SK-N-SH treated with all-trans-retinoic acid at 6 μM for 48 hours (cell line): ENCODE measurements at places on chromosomes 3 and 15.
A peak's percentile ranks its signal among the peaks of the same experiment; 100 is the strongest.

DNA sequence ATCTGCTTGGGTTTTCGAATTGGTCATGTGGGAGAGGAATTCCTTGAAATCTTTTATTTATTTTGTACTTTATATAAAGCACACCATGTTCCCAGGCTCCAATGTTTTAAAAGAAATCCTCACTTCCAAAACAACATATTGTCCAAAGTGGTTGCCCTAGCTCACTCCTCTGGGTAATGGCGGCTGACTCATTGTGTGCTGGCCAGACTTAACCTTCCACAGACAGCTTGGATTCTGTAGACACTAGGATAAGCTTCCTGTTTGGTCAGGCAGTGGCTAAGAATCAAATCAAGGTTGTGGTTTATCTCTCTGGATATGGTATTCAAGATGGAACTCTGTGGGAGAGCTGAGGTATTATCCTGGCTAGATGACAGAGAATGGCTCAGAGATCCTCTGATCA lies 55.8 kb upstream of the FAM98B start:
- ATAC-seq = peak; percentile 95

DNA sequence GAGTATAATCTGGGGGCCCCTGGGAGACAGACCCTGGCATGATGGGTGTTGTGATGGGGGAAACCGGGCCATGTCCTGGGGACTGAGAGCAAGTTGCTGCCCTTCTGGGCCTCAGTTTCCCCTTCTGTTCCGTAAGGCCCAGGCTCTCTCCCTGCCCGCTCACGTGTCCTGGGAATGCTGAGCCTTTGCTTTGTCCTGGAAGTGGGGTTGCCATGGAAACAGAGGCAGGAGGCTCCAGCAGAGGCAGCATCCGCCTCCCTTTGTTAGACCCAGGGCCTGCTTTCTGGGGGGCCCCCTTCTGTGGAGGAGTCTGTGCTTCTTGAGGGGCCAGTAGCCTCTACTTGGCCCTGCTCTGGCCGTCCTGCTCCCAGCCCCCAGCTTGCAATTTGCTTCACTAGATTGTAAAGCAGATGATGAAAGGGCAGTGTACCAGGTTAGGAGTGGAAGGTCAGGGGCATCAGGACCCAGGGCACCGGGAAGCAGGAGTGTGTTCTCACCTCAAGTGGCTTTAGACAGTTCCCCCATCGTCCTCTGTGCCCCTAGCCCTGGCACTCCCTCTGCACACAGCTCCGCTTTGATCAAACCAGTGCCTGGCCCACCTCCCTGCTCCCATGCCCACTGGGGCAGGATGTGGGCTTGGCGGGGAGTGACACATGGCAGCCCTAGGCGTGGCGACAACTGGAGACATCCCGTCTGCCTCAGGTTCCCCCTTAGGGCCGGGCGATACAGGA lies 105.6 kb downstream of the FBLN2 start:
- ATAC-seq = no peak

GRCh38 chr15:78072080-78072892 lies 5.2 kb downstream of the TBC1D2B start:
- no peak for ATAC-seq

DNA sequence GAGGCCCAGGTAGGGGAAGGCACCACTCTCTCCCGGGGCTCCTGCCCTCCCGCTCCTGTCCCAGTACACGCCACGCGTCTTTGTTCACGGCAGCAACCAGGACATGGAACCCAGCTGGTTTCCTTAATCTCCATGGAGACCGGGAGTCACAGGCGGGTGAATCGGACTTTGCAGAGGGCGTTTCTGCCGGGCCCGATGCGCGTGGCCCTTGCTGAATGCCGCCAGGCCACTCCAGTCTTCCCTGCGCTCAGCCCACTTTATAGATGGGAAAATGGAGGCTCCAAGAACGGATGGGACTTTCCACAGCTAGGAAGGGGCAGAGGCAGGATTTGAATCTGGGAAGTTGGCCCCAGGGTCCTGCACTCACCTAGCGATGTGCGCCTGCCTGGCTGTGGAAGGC lies 7.4 kb downstream of the PLXND1 start:
- ATAC-seq = no peak

DNA sequence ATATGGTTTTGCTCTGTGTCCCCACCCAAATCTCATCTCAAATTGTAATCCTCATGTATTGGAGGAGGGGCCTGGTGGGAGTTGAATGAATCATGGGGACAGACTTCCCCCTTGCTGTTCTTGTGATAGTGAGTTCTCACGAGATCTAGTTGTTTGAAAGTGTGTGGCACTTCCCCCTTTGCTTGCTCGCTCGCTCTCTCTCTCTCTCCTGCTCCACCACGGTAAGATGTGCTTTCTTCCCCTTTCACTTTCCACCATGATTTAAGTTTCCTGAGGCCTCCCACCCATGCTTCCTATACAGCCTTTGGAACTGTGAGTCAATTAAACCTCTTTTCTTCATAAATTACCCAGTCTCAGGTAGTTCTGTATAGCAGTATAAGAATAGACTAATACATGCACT lies 60.7 kb downstream of the GSK3B start:
- no peak for ATAC-seq

- no peak for ATAC-seq
Measured at GRCh38 chr15:60618206-60618605, 139.3 kb upstream of the ICE2 start.

- peak; percentile 77 for ATAC-seq
Measured at GRCh38 chr3:61832375-61833229, 271.2 kb downstream of the PTPRG start.

- ATAC-seq = no peak
Measured at GRCh38 chr15:48052946-48053345, 67.8 kb upstream of the SLC24A5 start.

DNA sequence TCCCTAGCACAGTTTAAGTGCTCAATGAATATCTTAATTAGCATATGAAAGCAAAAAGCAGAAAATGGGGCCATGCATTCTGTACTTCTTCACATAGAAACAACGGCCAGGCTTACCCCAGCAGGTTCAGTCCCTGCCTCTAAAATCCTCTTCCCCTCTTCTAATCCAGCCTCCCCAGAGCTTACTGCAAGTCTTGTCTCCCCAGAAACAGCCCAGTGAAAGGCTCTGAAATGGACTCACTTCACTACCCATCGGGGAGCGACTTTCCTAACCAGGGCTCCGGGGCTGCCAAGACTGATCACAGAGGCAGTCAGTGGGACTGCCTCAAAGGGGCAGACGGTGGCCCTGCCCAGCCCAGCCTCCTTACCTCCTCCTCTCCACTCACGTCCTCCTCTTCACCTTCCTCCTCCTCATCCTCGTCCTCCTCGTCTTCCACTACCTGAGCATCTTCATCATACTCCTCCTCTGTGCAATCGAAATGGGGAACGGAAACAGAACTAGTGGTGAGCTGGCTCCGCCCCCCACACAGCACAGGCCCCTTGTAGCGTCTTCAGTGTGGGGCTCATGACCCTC lies 38.0 kb downstream of the ANP32A start:
- ATAC-seq = no peak

DNA sequence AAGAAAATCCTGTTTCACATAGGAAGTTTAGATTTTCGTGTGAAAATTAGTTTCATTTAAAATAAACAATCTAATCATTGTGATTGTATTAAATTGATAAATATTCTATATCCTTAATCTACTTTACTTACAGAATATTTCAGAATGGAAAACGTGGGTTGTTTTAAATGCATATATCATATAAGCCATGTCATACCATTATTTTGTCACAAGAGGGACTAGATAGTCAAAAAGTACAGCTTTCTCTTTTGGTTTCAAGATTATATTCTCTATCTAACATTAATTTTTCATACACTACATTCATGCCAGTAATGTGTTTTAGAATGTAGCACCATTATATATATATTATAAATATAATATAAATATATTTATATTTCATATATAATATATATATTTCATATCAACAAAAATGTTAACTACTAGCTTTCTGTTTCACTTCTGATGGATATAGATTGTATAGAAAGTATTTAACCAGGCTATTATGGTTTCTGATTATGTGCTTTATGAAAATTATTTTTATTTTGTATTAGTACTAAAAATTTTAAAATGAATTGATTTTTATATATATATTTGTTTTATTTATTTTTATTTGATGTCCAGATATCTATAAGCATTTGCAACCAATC lies 45.3 kb downstream of the OSTN start:
- ATAC-seq = 0 out of 3 replicates have a peak, but pooled peaks have one; percentile 44

- no peak for ATAC-seq
Measured at GRCh38 chr15:80110920-80111319, 41.9 kb upstream of the FAH start.

DNA sequence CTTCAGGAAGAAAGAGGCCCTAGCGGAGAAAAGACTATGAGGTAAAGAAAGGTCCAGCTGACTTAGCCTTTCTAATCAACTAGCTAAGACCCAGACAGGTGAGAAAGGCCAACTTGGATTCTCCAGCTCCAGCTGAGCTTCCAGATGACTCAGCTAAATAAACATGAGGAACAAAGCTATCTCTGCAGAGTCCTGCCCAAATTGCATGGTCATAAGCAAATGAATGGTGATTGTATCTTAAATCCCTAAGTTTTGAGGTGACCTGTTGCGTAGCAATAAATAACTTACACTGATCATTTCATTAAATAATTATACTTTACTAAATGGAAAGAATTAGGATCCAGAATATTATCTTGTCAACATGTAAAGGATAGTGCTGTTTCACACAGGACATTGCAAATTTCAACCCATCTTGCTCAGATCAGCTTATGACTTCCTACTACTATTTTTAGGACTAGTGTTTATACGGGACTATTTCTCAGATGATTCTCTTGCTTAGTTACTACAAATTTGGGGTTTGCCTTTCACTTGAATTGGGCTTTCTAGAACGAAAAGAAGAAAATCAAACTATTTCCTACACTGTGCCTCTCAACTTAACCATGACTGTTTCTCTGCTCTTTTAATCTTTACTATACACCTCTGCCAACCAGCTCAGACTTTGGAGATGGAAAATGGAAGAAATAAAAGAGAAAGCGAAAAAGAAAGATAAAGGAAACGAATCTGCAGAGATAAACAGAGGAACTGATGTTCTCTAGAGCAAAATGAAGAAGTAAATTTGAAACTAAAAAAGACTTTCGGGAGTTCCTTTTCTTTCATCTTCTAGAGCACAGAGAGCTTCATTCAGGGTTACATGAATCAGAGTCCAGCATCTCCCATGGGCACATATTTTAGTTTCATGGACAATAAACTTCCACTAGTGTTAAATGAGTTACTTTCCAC lies 6.6 kb upstream of the ADGRG7 start:
- peak; percentile 47 for ATAC-seq

- ATAC-seq = no peak
Measured at GRCh38 chr3:132254076-132254755, 63.0 kb upstream of the ACP3 start.

- no peak for ATAC-seq
Measured at GRCh38 chr15:91625506-91625905, 228.0 kb upstream of the SLCO3A1 start.

DNA sequence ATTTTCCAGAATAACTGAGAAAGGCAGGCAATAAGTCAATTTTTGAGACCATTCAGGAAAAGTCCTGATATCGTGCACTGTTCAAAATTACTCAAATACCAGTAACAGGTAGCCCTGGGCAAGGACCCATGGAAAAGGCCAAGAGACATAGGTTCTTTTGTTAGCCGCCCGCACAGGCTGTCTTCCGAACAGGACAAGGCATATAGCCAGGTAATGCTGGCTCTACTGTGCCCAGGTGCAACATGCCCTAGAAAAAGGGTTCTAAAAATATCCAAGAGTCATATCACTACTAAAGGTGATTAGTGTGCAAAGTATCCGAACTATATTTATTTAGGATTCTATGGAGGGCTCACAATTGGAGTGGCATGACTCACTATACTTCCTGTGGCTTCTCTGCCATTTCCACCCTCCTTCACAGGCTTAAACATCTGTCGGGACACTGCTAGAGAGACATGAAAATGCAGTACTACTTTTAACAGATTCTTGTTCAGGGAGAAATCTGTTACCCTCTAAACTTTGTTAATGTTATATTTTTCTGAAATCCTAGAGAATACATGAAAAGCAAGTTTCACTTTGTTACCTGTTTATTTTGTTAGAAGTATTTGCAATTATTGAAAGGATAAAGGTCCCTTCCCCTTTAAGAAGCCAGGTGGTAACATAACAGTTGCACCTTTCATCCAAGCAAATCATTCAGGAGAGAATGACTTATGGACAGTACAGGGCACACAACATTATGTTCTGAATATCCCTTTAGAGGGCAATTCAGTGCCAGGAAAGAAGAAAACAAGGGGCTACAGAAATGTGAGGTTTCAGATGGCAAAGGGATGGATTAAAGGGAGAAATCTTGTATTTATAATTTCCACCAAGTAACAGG lies 293.3 kb upstream of the THBS1 start:
- peak; percentile 57 for ATAC-seq

- ATAC-seq = no peak
Measured at GRCh38 chr15:98216166-98216565, 255.7 kb downstream of the ARRDC4 start.

GRCh38 chr15:101565377-101565776 lies 75.9 kb upstream of the PCSK6 start:
- ATAC-seq = no peak

DNA sequence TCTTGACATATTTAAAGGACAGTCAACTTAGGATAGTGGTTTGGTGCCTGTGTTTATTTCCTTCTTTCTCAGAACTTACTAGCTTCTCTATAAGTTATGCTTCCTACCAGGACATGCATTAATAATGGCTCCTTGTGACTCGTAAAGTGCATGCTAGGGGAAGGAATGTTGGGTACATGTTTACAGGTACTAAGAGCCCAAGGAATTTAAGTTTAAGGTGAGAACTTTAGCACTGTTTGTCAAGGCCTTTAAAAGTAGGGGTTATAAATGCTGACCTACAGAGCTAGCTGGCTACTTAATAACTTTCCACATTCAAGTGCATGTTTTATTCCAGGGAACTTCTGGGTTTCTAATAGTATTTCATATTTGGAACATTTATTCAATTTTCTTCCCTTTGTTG lies at the start of gene TMEM207:
TMEM207 (minus strand) TSS at position 101 of the 400 bp plus-strand sequence; CDS start at position 9, 92 bp downstream.
- ATAC-seq = no peak

GRCh38 chr3:16916840-16917239 lies 32.1 kb downstream of the PLCL2 start:
- no peak for ATAC-seq

- ATAC-seq = no peak
Measured at GRCh38 chr3:29033511-29033910, 247.4 kb upstream of the RBMS3 start.

GRCh38 chr3:46681856-46682540 lies 11.5 kb downstream of the ALS2CL start:
- ATAC-seq = no peak

DNA sequence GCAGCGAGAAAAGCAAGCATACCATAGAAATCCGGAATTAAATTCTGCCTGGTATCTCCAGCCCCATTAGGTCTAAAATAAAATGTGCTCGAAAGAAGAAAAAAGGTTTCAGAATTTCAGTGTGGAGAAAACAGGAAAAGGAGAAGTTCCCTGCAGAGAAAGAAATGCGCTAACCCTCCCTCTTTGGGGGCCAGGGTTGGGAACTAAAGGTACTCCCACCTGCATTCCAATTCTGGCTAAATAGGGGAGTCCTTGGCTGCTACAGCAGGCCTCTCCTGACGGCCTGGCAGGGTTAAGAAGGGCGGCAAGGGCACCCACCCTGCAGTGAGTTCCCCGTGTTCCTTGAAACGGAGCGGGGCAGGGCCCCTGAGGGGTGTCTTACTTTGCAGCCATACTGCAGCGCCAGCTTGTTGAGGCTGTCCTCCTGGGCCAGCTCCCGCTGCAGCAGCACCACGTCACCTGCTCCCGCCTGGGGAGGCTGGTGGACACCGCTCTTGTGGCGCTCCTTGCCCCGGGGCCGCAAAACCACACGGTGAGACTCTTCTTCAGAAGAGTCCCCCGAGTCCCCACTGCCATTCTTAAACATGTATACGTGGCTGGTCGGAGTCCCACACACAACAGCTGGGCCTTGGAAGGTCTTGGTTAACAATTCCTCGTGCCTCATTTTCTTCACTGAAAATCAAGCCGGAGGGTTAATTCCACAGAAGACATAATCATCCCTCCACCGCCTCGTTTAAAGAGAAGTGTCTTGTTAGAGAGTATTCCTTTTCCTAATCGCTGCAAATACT lies 1.7 kb downstream of the LYSMD4 start:
- no peak for ATAC-seq
